CD4-positive, alpha-beta T cell treated with Interferon alpha-2 for 1 hour (primary cell): ENCODE measurements at places on chromosomes 11 and 22.

- no peak for DNase-seq
These were observed 1.5 kb upstream of the PACSIN3 start for GRCh38 chr11:47187723-47188122.

- DNase-seq = no peak
These were observed 183.2 kb upstream of the NECTIN1 start for GRCh38 chr11:119912229-119912628.

DNA sequence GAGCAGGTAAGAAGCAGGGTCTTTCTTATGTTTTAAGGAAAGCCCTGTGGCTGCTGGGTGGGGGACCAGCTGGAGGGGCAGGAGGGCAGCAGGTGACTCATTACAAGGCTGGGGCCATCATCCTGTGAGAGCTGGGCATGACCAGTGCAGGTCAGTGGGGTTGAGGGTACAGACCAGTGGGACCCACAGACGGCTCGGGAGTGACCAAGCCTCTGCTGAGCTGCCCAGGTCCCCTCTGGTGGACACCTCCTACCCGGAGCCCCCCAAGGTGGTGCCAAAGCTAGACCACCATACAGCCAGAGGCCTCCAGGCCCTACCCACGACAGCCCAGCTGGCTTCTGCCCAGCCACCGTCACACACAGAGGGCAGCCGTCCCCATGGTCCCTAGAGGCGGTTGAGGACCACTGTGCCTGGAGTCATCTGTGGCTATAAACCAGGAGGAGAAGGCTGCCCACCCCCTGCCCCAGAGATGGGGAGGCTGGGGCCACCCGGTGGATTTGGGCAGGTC is 670 bp downstream of the MYEOV start:
- DNase-seq = no peak

- DNase-seq = no peak
These were observed 108.3 kb downstream of the SWAP70 start for GRCh38 chr11:9772218-9772617.

- DNase-seq = no peak
These were observed 374.8 kb downstream of the DYNC2H1 start for GRCh38 chr11:103483996-103484395.

DNA sequence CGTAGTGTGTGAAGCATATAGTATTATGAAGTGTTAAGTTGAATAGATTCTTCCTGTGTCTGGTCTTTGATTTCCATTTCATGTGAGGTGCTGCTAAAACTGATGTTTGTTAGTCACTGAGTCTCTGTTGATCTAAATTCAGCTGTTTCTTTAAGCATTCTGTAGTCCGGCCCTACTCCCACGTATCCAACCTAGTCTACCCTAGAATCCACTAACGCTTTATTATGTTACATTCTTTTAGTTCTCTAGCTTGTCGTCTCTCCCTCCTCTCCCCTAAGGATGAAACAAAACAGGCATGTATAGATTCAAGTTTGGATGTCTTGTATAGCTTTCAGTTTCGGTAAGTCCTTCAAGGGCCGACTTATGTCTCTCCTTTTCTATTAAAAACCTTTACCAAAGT is 4.1 kb downstream of the WEE1 start:
- DNase-seq = no peak

GRCh38 chr11:112999520-112999919 is 38.3 kb downstream of the NCAM1 start:
- DNase-seq = no peak

DNA sequence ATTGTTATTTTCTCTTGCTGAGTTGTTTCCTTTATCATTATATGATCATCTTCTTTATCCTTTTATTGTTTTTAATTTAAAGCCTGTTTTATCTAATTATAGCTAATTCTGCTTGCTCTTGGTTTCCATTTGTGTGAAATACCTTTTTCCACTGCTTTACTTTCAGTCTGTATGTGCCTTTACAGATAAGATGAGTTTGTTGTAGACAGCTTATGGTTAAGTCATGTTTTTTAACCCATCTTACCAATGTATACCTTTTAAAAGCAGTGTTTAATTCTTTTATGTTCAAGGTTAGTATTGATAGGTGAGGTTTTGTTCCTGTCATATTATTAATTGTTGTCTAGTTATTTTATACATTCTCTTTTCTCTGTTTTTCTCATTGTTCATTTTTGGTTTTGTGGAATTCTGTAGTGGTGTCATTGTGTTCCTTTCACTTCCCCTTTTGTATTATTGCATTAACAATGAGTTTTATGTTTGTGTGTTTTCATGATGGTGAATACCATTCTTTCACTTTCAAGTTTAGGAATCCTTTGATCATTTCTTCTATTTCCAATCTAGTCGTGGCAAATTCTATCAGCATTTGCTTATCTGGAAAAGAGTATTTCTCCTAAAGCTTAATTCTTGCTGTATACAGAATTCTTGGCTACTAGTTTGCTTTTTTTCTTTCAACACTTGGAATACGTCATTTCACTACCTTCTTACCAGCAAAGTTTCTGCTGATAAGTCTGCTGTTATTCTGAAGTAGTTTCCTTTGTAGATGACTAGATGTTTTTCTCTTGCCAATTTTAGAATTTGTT is 21.8 kb downstream of the OR5AN1 start:
- DNase-seq = no peak

DNA sequence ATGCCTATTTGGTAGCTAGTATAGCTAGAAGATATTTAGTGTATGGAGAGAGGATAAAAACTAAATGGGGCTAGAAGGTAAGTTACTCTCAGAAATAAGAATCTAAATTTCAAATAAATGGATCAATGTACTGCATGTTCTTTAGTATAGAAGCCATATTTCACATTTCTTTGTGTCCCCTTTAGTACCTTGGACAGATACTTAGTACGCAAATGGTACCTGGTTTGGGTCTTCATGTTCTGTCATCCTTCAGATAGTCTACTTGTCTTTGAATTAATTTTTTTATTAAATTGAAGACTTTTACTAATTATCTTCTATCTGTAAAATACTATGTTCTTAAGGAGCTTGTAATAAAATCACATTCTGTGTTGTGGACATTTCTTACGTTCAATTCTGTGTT is 26.3 kb upstream of the RBMXL2 start:
- no peak for DNase-seq

DNA sequence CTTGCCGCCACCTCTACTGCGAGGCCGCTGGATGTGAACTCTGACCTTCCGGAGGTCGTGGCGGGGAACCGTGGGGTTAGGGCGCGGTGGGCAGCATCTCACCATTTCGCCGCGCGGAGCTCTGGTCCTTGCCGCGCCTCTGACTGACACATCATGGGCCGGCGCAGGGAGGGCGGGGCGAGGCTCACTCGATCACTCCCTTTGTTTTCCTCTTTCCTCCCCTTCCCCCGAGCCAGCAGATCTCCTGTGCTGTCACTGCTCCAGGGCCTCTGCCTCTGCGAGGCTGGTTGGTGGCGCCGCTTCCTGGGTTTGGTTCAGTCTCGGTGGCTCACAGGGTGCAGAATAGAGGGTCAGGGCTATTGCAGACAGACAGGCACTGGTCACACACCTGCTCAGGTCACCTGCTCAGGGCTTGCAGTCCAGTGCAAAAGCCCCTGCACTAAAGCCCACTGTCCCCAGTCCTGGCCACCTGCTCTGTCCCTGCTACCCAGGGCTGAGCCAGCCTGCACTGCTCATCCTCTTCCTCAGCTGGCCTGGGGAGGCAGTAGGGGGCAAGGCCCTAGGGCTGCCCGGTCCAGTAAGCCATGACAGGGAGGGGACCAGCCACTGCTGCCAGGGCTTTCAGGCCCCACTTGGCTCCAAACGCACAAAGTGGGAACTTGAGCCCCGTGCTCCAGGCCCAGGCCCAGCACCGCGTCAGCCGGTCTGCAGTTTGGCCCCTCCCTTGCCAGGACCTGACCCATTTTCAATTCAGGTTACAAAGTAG is 36.2 kb downstream of the PISD start:
- no peak for DNase-seq

DNA sequence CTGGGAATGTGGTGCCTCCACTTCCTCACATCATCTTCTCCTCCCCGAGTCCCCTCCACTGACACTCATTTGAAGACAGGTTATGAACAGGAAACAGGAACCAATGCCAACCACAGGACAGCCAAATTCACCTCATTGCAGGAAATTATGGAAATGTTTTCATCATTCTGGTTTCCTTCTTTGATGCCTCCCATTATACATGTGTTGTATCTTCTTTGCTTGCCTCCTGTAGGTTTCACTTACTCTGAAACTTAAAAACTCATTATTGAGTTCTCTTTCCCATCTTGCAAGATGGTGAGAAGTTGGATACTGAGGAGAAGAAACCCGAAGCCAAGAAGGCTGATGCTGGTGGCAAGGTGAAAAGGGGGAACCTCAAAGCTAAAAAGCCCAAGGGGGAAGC is 108.5 kb downstream of the PHF21B start:
- DNase-seq = no peak

DNA sequence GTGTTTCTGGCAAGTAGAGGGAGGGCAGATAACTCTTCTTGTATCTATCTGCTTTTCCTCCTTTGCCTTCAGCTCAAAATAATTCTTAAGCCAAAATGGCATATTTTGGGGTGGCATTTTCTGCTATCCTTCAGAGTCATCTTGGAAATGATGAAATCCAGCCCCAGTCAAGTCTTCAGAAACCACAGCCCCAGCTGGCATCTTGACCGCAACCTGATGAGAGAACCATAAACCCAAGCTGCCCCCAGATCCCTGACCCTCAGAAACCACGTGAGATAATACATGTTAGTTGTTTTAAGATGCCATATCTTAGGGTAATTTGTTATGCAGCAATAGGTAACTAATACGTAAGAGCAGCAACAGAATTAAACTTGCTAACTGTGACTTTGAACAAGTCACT is 15.1 kb upstream of the PAMR1 start:
- no peak for DNase-seq

DNA sequence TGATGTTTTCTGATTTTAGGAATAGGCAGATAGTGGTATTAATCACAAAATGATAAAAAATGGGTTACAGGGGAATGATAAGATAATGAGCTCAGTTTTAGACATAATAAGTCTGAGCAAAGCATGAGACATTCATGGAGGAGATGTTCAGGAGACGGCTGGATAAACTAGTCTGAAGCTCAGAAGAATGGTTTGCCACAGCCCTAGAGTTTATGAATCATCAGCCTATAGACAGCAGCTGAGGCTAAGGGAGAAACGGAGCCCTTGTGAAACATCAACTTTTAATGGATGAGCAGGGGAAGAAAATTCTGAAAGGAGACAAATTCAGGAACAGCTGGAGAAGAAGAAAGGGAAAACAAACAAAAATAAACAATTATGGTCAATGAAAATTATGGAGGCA is 87.2 kb downstream of the RELT start:
- no peak for DNase-seq

- DNase-seq = no peak
These were observed 83.2 kb upstream of the TNRC6B start for GRCh38 chr22:40094485-40094884.

DNA sequence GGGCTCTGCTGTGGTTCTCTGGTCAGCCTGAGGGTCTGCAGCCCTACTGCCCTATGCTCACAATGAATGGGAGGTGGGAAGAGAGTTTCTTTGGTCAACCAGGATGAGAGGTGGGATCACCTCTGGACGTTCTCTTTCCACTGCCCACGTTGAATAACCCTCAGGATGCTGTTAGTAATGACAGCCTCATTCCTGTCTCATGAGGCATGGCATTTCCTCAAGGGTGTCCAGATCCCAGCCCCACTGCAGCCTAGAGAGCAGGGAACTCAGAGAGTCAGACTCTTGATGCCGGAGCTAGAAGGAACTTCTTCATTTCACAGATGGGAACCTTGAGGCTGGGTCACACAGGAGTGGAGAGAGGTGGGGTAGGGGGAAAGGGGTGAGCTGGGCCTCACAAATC is 196.0 kb downstream of the CEP164 start:
- DNase-seq = no peak

- no peak for DNase-seq
These were observed 3.4 kb upstream of the RCOR2 start for GRCh38 chr11:63920126-63920938.

DNA sequence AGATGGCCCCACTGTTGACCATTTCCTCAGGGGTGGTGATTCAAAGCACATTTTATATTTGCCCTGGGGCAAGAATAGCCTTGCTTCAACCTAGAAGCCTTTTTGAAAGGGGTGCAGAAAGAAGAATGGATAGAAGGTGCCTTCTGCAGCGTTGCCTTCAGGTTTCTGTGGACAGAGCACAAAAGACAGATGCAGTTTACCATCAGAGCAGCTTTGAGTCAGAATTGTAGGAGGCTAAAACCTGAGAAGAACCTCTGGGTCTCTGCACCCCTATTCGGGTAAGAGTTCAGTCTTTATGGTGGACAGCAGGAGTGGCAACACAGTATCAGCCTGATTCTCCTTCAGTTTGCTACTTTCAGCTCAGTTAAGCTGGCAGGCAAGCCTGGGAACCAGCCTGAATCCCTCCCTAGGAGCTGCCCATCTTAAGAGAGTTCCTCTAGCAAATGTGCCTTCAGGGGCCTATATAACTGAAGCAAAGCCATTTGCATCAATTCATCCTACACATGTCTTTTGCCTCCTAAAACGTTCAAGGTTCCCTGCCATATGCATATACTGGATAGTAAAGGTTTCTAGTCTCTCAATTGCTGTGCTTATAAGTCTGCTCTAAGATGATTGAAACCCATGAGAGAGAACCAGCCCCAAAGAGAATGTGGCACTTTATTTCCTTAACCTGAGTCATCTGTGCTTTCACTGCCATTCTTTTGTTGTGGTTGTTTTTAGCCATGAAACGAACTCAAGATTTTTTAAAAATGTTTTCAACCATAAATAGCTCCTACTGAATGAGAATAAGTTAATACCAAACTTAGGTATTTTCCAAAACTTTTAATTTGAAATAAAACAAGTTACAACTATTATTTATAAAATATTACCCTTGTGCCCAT is 123.0 kb downstream of the TRIM44 start:
- no peak for DNase-seq

- no peak for DNase-seq
These were observed 23.1 kb downstream of the PIH1D2 start for GRCh38 chr11:112050721-112051120.

GRCh38 chr11:102914238-102915043 is 39.7 kb upstream of the MMP12 start:
- no peak for DNase-seq

DNA sequence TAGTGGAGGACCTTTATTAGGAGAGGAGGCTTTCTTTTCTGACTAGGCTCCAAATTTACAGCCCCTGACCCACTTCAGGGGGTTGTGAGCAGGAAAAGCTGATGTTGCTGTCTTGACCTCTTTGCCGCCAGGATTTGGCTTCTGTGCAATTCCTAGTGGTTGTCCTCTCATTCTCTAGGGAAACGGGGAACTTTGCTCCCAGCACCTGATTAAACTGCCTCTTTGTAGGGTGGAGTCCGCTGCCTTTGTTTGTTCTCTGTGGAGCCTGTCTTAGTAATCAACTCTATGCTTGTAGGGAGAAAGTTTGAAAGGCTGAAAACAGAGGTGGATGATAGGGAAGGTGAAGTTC is 16.3 kb downstream of the CTNND1 start:
- DNase-seq = no peak

- DNase-seq = no peak
These were observed 25.7 kb downstream of the LRFN4 start for GRCh38 chr11:66882561-66883015.

GRCh38 chr11:30023074-30023473 is 6.2 kb upstream of the KCNA4 start:
- DNase-seq = no peak
